KG1 (cell line): ENCODE measurements at places on chromosomes 4 and X.

DNA sequence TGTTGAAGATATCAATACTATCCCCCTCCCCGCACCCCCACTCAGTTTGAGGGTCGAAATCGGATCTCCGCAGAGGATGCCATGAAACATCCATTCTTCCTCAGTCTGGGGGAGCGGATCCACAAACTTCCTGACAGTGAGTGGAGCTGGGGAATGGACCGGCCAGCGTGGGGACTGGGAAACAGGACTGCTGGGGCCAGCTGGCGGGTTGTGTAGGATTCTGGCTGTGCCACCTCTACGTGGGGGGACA lies 5.5 kb upstream of the USP11 start:
- no peak for DNase-seq

GRCh38 chrX:54049801-54050200 lies 5.5 kb upstream of the PHF8 start:
- peak; percentile 0 for DNase-seq

GRCh38 chr4:10032625-10033024 lies 11.3 kb upstream of the SLC2A9 start:
- DNase-seq = no peak

DNA sequence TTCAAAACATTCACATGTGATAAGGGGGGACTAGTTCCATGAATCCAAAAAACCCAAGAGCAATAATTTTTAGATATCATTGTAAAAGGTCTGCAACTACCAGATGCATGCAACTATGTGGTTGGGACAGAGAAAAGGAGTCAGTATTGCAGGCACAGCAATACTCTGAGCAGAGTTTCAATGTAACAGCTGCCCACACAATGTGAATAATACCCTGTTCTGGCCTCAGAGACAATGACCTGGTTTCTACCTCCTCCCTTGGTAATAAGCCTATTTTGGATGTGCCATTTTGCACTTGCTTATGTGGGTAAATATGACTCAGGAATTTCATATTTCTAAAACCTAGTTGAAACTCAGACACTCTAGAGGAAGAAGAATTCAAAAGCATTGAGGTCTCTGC lies 194.8 kb upstream of the RASGEF1B start:
- DNase-seq = no peak

- DNase-seq = no peak
Measured at GRCh38 chr4:151408630-151409469, at the start of gene FHIP1A. FHIP1A (plus strand) TSS chr4:151409176; CDS start chr4:151566260, 157,084 bp downstream.
